Trophoblast cell (in vitro differentiated cells and primary cell): ENCODE measurements at places on chromosomes 1 and 21.

DNA sequence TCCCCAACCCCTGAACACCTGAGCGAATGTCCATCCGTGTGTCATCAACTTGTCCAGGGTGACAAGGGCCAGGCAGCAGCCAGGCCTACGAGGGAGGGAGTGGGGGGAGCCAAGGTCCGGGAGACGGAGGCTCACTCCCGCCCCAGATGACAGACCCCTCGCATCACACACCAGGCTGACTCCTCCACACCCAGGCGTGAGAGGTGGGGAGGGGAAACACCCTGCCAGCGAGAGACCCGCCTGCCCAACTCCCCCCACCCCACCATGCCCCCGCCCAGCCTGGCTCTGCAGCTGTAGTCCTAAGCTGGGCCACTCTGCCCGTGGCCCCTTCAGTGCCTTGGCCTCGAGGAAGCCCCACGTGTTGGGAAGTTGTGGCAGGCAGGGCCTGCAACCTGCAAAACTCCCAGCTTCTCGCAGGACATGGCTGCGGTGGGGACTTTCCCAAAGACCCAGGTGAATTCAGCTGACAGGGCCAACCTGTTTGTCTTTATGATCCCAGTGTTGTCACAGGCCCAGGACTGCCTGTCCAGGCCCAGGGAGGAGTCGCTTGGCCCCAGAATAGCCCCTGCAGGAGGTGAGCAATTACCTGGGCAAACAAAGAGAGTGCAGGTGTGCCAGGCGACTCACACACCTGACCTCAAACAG, 62.9 kb downstream of the RIPK4 start:
- DNase-seq: no peak

- DNase-seq: no peak
Measured at GRCh38 chr1:17538010-17538409, 1.5 kb upstream of the ARHGEF10L start.

- DNase-seq: peak; percentile 22
Measured at GRCh38 chr1:241551759-241552638, 19.8 kb downstream of the KMO start.

DNA sequence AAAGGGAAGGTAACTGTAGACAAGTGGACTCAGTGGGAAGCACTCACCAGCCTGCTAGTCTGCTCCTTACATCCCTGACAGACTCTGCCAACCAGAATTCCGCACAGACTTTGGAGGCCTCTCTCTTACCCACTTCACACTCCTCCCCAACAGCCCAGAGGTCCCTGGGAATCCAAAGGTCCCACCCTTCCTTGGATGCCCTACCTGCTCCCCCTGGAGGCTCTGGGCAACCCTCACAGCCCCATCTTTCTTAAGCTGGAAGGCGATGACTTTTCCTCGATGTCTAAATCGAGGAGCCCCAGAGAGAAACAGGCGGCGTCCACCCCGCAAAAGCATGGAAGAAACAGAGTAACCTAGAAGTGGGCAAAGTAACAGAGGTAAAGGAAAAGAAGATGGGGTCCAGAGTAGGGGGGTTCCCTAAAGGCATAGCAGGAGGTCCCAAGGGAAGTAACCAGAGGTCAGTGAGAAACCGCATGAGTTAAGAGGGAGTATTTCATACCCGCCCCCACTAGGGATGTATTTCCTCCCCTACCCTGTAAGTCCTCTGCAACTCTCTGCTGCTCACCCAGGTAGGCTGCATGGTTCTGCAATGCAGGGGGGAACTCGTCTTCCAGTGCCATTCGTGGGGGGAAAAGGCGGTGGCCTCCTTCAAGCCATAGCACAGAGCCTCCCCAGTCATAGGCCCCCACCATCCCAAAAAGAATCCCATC, 8.4 kb downstream of the ITGA10 start:
- DNase-seq: no peak

GRCh38 chr1:47128221-47128620, 9.0 kb upstream of the CYP4A22 start:
- DNase-seq: no peak

DNA sequence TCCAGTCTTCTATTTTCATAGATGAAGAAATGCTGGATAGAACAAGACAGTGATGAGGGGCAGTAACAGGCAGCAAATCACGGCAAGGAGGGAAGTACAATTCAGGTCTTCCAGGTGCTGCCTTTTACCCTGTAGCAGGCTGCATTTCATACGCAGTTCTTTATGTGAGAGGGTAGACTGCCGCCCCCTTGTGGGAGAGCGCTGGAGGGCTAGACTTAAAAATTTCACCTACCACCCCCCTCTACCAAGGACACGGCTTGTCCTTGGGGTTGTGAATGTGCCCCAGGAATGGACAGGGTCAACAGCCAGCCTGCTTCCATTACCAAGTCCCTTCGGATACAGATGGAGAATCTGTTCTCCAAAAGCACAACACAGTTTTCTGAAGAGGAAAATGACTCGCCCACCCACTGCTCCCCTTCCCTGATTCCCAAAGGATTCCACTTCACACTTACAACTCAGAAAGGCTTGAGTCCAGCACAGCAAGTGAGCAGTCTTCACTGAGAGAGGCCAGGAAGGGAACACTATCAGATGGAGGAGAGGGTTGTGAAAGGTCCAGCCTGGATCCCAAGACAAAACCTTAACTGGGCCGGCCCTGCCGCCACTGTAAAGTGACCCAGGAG, 7.4 kb downstream of the WDR77 start:
- DNase-seq: peak; percentile 47

- peak; percentile 95 for DNase-seq
Measured at GRCh38 chr1:152052606-152053005, 15.8 kb upstream of the S100A11 start.
